ENCODE measurements at places on chromosomes 3 and 15. TPM values are rescaled to one million over a fixed set of nuclear protein-coding genes. Genes with fewer than 3 reads are reported as not detected.

SLC9C1 gene
- not detected for total RNA-seq

DNA sequence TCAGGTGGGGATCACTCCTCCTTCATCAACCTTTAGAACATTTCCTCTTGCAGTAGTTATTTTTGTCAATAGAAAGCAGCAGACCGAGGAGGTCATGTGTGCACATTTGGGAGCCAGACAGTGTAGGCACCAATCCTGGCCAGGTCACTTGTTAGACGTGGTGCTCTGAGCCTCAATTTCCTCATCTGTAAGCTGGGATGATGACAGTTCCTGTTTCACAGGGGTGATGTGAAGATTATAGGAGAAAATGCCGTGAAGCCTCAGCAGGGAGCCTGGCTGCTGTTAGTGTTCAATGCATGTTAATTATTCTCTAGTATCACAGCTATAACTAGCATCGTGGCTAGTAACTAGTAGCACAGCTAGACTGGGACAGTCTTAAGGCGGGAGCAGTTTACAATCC is 64.7 kb downstream of the ATP2B2 start:
- no peak for DNase-seq

DNA sequence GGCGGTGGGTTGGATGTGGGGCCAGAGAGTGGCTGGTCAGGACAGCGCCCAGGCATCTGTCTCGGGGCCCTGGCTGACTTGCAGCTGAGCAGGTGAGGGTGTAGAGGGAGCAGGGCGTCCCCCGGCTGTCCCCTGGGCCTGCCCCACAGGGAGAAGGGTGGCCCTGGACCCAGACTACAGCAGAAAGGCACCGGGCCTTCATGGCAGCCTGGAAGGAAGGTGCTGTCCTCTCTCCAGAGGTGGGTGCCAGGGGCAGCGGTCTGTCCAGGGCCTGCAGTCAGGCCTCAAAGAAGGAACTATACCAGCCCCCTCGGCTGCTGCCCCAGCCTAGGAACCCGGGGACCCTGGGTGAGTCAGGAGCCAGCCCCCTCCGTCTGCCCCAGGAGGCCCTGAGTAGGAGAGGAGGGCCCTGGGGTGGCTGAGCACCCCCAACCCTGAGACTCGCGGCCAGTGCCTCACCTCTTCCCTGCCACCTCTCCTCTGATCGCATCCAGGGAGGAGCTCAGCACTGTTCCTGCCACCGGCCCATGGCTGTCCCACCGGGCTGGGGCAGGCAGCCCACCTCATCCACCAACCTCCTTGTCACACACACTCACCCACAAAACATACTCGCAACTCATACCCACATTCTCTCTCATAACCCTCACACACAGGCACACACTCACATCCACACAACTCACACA is 133.5 kb downstream of the FBLN2 start:
- no peak for DNase-seq

DNA sequence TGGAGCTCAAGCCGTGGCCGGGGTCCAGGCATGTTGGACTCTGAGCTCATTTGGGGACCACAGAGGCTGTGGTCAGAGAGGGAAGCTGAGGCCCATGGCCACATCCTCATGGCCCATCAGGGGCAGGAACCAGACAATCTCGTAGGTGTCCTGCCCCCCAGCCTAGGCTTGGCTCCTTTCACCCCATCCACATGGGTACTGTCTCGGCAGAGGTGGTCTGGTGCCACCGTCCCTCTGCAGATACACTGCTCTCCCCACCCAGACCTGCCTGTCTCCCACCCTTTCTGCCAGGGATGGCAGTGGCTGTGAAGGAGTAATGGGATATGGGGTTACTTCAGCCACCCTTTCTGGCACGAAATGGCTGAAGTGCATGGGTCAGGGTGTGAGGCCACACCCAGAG is 7.9 kb downstream of the PRSS50 start:
- no peak for DNase-seq

DNA sequence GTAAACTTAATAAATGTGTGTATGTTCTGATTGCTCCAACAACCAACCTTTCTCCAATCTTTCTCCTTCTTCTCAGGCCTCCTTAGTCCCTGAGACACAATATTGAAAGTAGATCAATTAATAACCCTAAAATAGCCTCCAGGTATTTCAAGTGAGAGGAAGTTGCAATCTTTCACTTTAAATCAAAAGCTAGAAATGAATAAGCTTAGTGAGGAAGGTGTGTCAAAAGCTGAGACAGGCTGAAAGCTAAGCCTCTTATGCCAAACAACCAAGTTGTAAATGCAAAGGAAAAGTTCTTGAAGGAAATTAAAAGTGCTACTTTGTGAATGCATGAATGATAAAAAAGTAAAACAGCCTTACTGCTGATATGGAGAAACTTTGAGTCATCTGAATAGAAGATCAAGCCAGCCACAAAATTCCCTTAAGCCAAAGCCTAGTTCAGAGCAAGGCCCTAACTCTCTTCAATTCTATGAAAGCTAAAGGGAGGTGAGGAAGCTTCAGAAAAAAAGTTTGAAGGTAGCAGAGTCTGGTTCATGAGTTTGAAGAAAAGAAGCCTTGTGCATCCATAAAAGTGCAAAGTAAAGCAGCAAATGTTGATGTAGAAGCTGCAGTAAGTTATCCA is 38.6 kb downstream of the CCDC80 start:
- no peak for DNase-seq

DNA sequence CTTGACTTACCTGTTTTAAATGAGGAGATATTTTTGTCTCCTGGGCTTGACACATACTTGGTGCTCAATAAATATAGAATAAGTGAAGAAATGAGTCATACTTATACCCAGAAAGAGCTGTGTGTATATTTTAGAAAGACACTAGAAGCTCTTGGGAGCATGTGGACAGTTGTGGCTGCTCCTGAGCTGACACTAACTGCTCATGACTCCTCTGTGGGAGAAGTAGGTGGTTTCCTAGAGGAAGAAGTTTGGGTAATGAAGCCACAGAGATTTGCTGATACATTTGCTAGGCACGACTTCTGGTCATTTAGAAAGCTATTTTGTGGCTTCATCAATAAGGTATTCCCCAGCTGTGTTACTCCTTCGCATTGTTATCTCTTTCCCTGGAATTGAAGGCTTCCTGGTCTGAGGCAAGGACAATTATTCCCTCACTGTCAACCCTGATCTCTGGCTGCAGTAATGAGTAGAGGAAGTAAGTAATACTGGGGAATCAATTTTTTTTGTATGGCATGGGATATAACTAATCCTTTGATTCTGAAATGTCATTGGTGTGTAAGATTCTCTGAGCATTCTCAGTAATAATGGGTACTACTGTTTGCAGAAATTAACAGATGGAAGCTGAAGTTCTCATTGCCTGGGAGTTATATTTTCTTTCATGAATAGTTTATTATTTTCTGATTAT is 79.6 kb upstream of the DCBLD2 start:
- no peak for DNase-seq

All from chondrocyte (in vitro differentiated cells).